ENCODE measurements at places on chromosomes 1 and 21.

DNA sequence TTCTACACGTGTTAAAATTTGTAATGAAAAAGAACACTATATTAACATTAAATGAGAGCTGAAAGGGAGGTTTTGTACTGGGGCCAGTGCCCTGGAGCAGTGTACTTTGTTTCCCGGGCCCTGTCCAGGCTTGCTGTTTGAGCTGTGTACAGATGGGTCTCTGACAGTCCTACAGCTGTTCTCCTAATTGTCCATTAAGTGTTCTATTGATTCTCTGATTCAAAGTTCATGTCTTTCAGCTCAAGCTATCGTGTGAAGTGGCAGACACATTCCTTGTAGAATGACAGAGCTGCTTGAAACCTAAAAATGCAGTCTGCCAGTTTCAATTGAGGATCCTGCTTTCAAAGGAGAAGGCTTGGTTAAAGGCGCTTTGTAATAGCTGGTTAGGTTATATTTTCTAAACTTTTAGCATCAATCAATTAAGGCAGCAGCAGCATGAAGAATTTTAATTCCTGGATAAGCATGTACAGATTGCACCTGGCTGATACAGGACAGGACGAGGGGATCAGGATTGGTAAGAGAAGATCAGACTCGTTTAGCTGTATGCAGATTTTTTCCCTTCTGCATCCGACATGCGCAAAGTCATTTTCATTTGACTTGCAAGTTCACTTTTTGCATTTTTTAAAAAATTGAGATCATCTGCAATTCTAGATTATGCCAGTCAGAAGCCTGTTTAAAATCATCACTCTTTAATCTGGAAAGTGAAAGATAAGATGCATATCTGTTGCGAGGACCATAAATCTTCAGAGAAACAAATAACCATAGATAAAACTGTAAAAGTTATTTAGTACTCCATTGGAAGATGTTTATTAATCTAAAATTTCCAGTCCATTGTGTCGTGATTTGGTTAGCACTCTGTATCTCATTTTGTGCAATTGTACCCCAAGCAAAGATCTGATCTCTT is 98.5 kb downstream of the ATG4C start:
- no peak for DNase-seq

- DNase-seq, result no peak
Observed at GRCh38 chr1:84859866-84860265, 33.1 kb downstream of the LPAR3 start.

GRCh38 chr1:159208175-159208825 is 3.6 kb downstream of the ACKR1 start:
- no peak for DNase-seq

GRCh38 chr1:20282533-20282932 is 8.1 kb upstream of the VWA5B1 start:
- no peak for DNase-seq

DNA sequence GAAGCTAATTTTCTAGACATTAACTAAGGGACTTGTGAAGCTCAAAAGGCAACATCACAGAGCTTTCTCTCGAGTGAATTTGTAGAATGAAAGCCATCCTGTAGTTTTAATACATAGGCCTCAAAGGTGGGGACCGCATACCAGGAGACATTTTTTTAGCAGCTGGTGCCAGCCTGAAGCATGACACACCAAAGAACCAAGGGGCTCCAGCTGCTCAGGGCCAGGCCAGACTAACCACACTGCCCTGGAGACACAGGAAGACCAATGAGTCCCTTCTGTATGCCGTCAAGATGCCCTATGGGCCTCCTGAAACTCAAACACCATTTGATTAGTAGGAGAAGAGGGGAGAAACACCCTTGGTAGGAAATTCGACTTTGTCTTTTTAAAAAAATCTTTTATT is 113.9 kb upstream of the CACNA1E start:
- no peak for DNase-seq

DNA sequence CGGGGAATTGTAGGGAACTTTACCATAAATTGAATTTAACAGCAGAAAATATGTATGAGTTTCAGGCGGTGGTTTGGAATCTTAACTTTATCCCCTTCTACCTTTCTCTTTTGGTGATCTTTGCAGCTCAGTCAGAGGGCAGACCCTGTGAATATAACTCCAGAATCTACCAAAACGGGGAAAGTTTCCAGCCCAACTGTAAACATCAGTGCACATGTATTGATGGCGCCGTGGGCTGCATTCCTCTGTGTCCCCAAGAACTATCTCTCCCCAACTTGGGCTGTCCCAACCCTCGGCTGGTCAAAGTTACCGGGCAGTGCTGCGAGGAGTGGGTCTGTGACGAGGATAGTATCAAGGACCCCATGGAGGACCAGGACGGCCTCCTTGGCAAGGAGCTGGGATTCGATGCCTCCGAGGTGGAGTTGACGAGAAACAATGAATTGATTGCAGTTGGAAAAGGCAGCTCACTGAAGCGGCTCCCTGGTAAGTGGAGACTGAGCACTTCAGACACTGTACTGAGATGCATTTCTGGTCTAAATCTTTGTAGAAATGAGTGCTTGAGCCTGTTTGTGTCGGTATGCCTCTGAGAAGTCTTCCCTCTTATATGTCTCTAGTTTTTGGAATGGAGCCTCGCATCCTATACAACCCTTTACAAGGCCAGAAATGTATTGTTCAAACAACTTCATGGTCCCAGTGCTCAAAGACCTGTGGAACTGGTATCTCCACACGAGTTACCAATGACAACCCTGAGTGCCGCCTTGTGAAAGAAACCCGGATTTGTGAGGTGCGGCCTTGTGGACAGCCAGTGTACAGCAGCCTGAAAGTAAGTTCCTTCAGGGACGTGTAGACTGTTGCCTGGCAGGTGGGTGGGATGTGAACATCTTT is 1.5 kb downstream of the CCN1 start:
- peak; percentile 54 for DNase-seq

DNA sequence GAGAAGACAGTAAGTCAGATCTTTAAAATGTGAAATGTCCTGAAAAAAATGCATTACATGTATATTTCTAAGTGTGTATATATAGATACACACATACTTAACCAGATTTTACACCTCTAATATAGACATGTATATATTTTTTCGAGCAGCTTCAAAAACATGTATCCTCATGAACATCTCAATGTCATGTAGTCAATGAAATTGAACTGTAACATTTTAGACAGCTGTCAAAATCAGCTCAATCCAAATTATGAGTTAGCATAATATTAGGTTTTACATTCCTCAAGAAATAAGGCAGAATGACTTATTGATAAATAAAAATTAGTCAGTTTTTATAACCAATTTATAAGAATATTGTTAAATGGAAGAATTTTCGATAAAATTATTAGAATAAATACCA is 665.7 kb downstream of the BRINP3 start:
- no peak for DNase-seq

- no peak for DNase-seq
Observed at GRCh38 chr21:34802180-34802899, 133.5 kb downstream of the CLIC6 start.

DNA sequence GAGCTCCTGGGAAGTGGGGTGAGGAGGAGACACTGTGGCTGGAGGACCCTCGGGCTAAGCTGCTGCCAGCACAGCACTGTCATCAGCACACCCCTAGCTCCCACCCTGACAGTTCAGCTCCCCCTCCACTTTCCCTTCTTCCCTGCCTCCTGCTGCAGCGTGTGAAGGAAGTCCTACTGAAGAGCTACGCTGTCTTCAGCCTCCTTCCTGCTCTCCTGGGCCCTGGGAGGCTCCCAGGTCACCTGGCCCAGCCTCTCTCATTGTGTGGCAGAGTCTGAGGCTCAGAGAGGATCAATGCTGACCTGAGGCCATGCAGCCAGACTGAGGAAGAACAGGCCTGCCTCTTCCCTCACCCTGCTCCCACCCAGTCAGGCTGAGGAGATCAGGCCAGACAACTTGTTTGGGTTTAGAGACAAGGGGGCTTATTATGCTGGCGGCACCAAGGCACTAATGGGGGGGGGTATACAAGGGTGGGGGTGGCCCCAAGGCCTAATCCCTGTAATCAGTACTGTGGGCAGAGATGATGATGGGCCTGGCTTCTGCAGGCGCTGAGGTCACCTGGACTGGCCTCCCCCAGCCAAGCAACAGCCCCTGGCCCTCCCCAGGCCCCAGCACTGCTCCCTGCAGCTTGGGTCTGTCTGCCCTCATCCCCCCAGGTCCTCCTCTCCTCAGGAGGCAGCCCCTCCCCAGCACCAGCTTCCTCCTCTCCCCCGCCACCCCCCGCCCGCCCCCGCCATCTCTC is 9.1 kb downstream of the NES start:
- no peak for DNase-seq

GRCh38 chr21:36542312-36543101 is 62.6 kb upstream of the CLDN14 start:
- DNase-seq, result no peak

- no peak for DNase-seq
Observed at GRCh38 chr1:53651356-53651755, 87.6 kb downstream of the GLIS1 start.

DNA sequence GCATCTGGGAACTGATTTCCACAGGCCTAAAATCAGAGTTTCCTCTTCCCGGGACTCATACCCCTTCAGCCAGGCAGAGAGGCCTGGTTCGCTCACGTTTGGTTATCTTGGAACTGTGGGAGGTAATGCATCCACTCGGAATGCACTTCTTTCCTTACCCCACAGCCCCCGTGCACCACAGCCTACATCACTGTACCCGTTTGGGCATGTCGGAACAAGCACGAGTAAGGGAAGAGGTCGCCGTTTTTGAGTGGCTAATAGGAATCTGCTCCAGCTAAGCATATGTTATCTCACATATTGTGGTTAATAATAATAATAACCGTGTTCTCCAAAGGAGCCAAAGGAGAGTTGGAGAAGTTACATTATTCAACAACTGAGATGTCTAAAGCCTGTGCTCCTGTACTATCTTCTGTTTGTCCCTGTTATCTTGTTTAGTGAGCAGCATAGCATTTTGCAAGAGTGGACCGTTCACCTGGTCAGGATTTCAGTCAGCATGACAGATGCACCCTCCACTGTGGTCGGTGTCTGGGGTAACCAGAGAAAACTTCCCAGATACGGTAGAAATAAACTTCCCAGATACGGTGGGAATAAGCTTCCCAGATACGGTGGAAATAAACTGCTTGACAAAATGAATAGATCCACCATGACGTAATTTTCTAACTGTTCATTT is 198.6 kb downstream of the SDCCAG8 start:
- DNase-seq, result no peak

DNA sequence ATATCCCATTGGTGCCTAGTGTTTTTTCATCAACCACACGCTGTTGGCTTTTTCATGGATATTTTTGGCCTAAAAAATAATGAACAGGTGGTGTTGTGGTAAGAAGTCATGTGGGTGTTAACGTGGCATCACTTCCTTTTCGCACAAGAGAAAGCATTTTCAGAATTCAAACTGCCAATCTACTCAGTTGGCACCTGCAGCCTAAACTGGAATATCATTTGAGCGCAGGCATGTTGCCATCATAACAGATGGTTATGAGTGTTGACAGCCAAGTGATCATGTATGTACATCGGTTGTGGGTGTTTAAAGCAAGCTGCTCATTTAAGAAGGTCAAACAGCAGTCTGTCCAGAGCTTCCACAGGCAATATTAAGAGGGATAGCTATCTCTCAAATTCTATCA is 1963.0 kb downstream of the NCAM2 start:
- no peak for DNase-seq

DNA sequence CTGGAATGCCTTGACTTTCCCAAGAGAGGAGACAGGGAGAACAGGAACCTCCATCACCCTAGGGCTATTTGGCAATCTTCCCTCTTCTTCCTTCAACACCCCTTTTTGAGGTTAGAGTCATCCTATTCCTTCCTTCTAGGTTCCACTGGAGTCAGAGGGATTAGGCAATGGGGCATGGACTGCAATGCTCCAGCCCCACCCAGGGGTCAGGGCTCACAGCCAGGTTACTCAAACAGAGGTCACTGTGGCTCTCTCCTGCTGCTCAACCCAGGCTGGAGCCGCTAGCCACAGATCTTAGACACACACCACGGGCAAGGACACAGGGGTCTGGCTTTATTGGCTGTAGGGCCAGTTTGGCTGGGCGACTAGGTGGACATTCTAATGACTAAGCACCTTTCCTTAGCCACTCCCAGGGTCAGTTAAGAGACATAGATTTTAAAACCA is 145.5 kb upstream of the NRIP1 start:
- DNase-seq, result no peak

DNA sequence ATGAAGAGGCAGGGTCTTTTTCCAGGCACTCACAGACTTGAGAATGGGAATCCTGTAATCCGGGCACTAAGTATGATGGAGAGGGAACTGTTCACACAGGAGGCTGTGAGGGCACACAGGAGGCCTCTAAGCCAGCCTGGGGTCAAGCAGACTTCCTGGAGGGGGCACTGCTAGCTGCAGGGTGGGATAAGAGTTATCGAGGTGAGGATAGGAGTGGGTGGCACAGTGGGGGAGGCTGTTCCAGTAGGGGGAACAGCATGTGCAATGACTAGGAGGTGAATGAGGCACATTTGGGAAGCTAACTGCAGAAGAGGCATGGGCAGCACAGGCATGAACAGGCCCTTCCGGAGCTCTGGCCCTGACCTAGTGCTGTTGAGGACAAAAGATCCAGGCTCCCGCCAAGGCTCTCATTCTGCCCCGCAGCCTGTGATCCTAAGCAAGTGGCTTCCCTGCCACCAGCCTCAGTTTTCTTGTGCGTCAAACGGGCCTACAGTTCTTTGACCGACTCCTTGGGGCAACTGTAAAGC is 216.7 kb downstream of the TRABD2B start:
- DNase-seq, result no peak

GRCh38 chr1:4494558-4494957 is 159.9 kb upstream of the AJAP1 start:
- DNase-seq, result no peak

GRCh38 chr21:16159213-16159970 is 429.6 kb downstream of the USP25 start:
- no peak for DNase-seq

GRCh38 chr1:54317084-54317483 is 89.1 kb downstream of the SSBP3 start:
- no peak for DNase-seq

DNA sequence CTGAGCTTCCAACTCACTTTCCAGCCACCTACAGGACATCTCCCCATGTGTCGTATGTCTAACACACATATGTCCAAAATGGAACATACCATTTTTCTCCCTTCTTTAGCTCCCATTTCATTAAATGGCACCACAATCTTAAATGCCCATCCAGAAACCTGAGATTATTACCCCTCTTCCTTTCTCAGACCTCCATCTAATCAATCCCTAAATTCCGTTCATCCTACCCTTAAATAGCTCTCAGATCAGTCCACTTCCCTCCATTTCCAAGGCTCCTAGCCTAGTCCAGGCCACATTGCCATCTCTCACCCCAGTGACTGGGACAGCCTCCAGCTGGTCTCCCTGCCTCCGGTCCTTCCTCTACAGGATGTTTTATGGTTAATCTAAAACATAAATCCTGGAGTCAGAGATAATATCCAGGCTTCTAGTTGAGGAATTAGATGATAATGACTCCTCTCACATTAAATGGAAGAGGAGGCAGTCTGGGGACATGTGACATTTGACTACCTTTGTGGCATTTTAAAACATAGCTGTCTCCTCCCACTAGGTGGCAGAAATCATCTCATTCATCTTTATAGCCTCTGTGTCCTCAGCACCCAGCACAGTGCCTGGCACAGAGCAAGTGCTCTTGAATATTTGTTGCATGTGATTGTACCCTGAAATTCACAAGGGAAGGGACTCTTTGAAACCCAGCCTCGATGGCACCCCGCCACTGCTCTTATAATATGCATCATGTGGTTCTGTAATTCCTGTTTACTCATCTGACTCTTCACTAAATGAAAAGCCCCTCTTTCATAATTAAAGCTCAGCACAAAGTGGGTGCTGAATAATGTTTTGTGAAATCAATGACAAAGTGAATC is 102.3 kb downstream of the TMEM53 start:
- peak; percentile 8 for DNase-seq

- no peak for DNase-seq
Observed at GRCh38 chr1:176379626-176380339, 83.2 kb upstream of the PAPPA2 start.

- no peak for DNase-seq
Observed at GRCh38 chr1:90319918-90320317, 325.0 kb downstream of the ZNF326 start.
